ENCODE measurements at places on chromosomes 4 and X.

GRCh38 chr4:119264743-119265142, 52.2 kb downstream of the USP53 start:
- no peak for DNase-seq

DNA sequence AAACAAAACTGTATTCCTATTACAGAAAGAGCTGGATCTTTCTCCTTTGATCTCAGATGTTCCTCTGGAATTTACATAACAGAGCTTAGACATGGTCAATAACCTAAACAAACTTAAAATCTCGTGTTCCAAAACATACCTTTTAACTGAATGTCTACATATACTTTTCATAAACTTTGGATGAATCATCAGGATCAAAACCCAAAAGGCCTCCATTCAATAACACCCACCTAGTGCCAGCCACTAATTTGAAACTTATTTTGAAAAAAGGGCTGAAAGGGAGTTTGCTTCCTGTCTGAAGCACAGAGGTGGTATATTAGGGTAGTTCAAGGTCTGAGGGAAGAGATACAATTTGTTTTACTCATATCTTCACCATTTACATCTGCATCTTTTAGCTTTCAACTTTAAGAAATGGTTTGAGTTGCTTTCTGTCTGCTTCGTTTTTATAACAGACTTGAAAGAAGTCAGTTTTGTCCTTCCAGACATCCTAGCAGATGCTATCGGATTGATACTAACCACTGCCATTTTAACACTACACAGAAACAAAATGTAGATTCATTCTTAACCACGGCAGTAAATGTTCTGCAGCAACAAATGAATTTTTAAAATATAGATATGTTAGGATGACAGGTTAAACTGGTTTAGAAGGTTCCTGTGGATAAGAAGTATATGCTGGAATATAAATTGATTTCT, 242.8 kb upstream of the DKK2 start:
- no peak for DNase-seq

DNA sequence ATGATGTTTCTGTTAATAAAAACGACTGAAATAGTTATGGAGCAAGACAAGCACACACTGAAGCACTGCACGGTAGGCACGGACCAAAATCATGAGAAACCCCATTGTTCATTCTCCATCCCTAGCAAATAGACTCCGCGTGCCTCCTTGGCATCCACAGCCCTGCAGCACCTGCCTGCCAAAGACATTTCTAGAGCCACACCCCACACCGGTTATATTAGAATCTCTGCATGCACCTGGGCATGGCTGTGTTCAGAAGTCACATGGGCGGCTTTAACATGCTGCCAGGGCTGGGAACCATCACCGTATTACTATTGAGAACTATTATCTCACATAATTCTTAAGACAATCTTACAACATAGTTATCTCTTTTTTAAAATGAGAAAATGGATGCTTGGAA, 5.9 kb downstream of the PDLIM3 start:
- DNase-seq = no peak

DNA sequence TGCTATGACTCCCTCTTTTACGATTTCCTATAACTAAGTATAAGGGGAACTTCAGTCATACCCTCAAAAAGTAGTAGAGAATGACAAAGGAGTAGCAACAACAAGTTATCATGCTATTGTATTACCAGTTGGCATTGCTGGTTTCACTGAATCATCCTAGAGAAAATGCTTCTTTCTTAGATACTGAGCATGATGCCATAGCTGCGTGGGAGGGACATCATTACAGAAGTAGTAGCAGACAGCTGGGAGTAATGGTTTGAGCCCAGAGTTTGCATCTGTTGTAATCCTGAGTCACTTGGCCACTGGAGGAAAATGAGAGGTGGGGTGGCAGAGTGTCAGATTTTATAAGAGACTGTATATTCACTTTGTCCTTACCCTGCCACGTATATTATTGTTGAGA, 38.6 kb downstream of the MTMR1 start:
- no peak for DNase-seq

DNA sequence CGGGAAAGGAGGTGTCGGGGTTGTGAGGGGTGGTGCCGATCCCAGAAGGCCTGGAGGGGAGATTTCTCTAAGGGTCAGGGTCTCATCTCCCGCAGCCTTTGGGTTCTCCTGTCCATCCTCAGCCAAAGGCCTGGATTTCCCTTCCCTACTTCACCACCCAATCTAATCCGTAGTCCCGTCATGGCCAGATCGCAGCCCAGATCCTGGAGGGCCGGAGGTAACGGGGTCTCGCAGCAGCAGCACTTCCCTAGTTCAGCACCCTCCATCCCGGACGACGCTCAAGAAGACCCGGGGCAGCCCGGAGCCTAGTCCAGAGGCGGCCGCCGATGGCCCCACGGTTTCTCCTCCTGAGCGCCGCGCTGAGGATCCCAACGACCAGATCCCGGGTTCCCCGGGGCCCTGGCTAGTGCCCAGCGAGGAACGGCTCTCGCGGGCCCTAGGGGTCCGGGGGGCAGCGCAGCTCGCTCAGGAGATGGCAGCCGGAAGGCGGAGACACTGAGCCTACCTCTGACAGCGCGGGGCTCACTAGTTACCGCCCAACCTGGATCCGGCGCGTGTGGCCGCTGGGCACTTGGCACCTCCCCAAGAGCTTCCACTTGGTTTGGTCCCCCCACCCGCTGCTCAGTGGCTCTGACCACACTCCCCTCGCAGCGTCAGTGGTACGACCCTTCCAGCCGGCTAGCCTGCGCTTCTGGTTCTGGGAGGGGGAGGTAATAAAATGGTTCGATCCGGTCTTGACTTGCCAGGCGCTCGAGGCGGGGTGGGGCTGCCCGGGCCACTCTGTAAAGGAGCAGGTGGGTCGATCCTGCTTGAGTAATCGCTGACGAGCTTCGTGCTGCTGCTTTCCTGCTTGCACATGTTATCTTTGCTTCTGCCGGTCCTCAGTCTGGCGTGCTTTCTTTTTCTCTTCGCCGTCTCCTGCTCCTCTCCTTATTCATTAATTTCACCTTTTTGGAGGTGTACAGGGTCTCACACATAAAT, 3.6 kb downstream of the MAGIX start:
- DNase-seq = peak; percentile 70

DNA sequence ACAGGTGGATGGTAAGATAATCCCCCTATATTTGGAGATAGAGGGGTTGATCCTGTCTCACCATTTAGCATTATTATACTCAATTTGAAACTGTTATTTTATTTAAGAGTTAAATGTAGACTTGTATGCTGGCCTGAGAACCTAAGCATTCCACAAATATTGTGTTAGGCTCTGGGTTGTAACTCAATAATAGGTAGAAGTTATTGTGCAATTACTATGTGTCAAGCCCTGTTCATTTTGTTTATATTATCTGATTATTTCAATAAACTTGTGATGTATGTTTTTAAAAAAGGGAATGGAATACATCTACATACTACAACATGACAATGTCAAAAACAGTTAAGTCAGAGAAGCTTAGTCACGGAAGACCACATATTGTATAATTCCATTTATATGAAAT, 13.6 kb upstream of the TXK start:
- DNase-seq = no peak

- no peak for DNase-seq
Observed at GRCh38 chrX:154873329-154873728, 12.8 kb upstream of the F8A1 start.

- no peak for DNase-seq
Observed at GRCh38 chr4:108270466-108271450, 102.0 kb upstream of the LEF1 start.

- no peak for DNase-seq
Observed at GRCh38 chrX:17174671-17175070, 200.3 kb upstream of the NHS start.

DNA sequence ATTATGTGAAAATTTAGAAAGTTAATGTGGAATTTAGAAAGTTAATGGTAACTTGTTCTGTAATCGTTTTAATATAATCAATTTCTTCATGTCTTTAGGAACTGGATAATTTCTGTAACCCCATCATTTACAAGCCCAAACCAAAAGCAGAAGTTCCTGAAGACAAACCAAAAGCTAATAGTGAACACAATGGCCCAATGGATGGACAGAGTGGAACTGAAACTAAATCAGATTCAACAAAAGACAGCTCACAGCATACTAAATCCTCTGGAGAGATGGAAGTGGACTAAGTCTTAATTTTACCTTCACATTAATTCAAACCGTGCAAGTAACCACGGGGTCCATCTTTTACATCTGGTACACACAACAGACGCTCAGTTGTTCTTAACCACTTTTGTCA, 48.1 kb upstream of the PLK4 start:
- no peak for DNase-seq

- no peak for DNase-seq
Observed at GRCh38 chr4:81594490-81595159, 122.9 kb upstream of the RASGEF1B start.

DNA sequence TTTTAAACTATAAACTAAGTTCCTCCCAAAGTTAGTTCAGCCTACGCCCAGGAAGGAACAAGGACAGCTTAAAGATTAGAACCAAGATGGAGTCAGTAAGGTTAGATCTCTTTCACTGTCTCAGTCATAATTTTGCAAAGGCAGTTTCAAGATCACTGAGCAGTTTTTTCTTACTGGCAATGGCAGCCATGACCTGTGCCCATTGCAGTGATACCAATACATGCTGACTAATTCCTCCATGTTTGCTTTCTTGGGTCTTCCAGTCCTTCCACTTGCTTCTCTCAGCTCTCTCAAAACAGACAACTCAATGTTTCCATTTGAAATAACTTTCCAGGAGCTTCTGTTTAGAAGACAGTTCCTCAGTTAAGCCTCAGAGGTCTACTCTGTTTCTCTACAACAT, 79.5 kb downstream of the PCDH18 start:
- no peak for DNase-seq

DNA sequence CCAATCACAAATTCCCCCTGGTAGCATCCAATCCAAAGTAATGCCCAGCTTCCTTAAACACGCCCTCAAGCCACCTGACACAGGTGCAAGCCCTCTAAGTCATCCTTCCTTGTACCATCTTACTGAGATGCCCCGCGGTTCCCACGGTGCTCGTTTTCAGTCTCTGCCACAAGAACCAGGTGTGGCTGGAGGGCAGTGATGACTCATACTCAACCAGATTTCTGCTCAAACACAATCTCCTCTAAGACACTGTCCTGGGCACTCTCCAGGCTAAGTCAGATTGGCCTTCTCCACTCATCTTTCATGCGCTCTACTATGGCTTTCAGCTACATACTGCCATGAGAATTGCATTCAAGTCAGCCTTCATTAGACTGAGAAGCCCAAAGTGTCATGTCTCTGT, 3.5 kb downstream of the SH3KBP1 start:
- DNase-seq = no peak

DNA sequence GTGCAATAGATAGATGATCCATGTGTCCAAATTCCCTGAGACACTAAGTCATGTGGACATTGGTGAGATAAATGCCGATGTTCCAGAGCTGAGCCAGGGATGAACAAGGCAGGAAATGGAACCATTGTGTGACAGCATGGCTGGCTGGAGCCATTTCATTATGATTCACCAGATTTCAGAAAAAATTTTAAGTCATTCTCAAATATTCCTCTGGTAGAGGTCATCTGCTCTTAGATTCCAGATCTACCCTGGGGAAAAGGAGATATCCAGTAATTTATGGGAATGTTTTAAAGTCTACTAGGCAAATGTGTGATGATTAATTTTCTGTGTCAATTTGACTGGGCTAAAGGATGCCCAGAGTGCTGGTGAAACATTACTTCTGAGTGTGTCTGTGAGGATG, 287.3 kb downstream of the STK32B start:
- DNase-seq = no peak

- DNase-seq = no peak
Observed at GRCh38 chrX:9312922-9313867, 151.7 kb upstream of the TBL1X start.

GRCh38 chr4:141658309-141658708, 21.9 kb downstream of the IL15 start:
- DNase-seq = no peak

GRCh38 chrX:72634331-72634730, 61.7 kb upstream of the HDAC8 start:
- DNase-seq = no peak

DNA sequence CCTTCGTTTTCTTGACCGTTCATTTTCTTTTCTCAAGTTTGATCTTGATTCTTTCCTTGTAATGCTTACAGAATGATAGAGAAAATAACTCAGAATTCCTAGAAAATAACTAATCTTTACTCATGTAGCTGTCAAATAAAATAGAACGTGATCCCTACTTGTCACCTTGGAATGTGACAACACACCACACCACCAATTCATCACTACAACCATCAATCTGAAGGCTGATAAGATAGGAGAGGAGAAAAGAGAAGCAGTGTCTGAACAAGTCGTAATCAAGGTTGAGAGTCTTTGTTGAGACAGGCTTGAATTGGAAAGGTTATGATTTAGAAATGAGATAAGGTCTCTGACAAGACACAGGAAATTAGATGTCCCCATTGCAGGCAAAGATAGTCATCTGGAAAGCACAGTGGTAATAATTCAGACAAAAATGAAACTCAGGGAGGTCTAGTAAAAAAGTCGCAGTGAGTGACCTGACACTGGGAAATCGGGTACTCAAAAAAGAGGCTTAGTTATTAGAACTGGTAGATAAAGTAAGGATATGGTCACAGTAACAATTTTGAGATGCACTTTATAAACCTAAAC, 456.2 kb downstream of the FAT4 start:
- DNase-seq = no peak

DNA sequence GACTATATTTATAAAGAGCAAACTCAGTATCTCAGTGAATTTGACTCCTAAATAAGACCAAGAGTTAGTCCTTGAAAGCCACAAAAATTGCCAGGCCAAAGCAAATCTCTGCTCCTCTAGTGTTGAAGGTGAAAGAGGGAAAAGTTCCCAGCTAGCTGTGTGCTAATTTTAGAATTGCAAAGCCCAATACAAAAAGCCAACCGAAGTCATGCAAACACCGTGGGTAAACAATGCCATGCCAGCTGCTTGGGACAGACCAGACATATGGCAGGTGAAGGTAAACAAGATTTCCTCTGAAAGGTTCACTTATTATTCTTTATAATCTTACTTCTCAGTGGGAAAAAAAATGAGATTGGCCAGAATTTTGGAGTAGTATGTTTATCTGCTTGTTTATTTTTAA, 80.5 kb upstream of the LNX1 start:
- DNase-seq = no peak

GRCh38 chrX:107324493-107325310, 118.3 kb downstream of the DNAAF6 start:
- peak; percentile 0 for DNase-seq

GRCh38 chrX:34562006-34562405, 95.1 kb downstream of the TMEM47 start:
- no peak for DNase-seq

DNA sequence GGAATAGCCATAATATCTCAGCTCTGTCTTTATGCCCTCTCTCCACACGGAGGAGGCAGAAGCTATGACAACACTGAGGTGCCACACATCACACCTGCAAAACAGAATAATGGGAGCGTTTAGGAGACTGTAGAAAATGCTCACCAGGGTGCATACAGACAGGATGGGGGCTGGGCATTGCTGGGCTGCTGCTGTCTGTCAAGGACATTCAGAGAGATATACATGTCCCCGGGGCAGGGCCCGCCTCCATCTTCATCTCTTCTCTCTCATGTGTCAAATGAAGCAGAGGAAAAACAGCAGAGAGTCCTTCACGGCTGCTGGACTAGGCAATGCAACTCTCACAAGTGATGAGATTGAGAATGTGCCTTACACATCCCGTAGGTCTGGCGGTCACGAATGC, 65.3 kb upstream of the DHRSX start:
- DNase-seq = no peak

- no peak for DNase-seq
Observed at GRCh38 chr4:140219567-140219966, 65.6 kb upstream of the MAML3 start.

All from urinary bladder (tissue), 4 donors.